Skeletal muscle cell (primary cell): ENCODE measurements at places on chromosomes 3 and 15.
A peak's percentile ranks its signal among the peaks of the same experiment; 100 is the strongest.

DNA sequence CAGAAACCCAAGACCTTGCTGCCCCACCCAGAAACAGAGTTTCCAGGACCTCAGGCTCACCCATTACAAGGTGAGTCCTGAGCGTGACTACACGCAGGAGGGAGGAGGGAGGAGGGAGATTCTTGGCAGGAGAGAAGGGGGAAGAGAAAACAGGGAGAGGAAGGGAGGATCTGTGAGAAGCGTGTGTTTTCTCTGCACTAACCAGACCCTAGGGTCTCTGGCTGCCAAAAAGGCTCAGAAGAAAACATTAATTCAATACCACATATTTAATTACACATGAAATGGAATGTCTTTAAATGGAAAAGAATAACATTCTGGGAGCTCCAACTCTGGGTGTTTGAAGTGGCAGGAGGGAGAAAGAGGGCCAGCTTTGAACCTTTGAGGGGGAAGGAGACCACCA, 309.0 kb downstream of the NTRK3 start:
- DNase-seq: no peak

DNA sequence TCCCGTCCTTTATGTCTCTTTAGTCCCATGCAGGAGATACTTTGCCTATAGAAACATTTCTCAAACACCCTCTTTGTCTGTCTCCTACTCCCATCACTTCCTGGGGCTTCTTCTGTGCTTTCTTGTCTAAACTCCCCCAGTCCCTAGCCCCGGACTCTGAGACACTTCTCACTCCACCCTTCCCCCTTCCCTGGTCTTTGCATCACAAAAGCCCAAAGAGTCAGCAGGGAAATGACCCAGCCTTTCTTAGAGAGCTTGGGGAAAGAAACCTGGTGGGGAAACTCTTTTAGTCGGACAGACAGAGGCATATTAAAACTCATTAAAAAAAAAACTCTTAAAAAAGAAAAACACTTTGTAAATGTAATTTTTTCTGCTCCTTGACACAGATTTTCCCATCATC, 211.2 kb downstream of the TJP1 start:
- no peak for DNase-seq

DNA sequence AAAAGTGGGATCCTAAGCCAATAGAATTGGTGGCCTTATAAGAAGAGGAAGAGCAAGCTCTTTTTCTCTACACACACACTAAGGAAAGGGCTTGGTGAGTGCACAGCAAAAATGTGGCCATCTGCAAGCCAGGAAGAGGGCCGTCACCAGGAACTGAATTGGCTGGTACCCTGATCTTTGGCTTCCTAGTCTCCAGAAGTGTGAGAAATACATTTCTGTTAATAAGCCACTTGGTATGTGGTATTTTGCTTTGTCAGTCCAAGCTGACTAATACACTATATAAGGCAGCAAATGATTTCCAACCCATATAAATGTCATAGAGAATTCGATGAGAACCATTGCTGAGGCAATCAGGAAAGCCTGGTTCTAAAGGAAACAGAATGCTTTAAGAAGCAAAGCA, 816.3 kb upstream of the SEMA6D start:
- no peak for DNase-seq

DNA sequence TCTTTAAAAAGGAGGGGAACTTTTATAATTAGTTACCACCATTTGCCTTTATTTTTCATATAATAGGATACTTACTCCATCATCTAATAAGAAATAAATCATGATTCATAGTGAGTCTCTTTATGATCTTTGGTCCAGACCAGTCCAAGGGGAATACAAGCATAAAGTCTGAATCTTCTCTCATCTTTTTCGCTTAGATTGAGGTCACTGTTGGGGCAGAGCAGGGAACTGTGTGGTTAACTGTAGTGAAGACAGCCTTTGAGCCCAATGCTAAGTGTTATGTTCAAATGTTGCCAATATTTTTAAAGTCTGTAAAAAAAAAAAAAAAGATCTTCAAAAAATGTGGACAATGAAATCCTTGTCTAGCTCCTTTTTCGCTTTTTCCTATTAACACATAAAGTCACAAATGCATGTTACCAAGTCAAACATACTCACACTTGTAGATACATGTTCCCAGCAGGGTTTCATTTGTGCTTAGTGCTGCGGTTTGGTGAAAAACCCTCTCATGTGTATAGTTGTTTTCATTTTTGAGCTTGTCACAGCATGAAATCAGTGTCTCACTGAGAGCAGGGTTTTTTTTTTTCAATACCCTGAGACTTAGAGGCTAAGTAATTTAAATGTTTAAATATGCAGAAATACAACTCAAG, 72.1 kb downstream of the EPHA3 start:
- peak; percentile 39 for DNase-seq

DNA sequence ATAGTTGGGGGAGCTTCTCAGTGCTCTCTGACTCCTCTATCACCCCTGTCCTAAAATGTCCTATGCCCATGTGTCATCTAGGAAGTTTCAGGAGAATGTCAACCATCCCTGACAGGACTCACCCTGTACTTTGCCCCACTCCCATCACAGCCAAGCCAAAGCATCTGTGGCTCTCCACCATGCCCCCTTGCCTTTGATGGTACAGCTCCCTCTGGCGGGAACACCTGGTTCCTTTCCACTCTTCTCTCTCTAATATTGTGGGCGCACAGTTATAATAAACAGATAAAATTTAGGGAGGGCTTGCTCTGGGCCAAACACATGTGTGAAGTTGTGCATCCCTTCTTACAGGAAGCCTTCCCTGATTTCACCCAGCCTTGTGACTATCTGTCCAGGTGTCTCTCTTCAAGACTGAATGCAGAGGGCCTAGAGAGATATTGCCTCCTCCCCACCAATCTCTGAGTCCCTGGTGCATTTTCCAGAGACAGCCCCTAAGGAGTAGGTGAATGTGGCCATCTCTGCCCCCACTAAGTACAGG, 62.8 kb downstream of the ISG20 start:
- DNase-seq: no peak

- no peak for DNase-seq
These were observed 425.2 kb downstream of the SQOR start for GRCh38 chr15:46059921-46060594.

- DNase-seq: no peak
These were observed 216.8 kb downstream of the VGLL3 start for GRCh38 chr3:86774082-86774691.

DNA sequence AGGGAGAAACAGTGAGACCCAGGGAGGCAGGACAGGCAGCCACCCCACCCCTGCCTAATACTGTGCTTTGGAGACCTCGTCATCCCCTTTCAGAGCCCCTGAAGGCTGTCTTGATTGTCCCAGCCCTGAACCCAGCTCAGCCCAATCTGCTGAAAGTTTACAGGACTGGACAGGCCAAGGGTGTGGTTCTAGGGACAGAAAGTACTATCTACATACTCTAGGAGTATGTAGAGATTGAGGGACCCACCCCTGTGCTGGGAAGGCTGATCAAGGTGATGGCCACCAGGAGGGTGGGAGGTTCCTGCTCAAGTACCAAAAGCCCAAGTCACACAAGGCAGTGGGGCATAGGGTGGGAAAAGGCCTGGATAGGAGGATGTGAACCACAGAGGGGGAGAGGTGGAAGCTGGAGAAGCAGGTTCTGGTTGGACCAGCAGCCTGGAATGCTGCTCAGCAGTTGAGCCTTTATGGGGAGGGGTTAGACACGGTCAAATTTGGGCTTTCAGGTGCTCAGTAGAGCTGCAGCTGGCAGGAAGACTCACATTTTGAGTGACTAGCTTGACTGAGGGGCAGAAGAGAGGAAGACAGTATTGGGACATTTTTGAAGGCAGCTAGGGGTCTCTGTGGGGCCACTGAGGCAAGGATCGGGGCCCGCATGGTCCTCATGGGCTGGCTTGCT, 6.7 kb downstream of the NBEAL2 start:
- DNase-seq: no peak

- DNase-seq: no peak
These were observed 178.0 kb downstream of the PLCL2 start for GRCh38 chr3:17062736-17063135.

DNA sequence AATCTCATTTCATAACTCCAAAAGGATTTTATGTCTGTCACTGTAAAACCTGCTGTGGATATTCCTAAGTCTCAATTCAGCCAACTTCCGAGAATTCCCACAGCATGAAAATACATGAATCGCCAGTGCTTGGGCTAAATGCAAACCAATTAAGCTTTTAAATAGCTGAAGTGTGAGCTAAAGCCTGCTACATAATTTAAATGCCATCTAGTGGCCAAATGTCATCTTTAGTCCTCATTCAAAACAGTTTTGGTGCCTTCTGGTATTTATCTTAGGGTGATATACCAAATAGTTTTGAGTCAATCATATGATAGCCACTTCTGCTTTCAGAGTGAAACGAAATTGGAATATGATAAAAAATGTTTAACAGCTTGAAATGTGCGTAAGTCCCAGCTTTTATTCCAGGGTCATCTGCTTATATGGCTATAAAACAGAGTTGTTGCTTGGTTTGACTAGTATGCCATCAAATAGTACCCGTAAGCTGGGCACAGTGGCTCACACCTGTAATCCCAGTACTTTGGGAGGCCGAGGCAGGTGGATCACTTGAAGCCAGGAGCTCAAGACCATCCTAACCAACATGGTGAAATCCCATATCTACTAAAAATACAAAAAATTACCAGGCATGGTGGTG, 41.8 kb upstream of the CCNL1 start:
- no peak for DNase-seq

DNA sequence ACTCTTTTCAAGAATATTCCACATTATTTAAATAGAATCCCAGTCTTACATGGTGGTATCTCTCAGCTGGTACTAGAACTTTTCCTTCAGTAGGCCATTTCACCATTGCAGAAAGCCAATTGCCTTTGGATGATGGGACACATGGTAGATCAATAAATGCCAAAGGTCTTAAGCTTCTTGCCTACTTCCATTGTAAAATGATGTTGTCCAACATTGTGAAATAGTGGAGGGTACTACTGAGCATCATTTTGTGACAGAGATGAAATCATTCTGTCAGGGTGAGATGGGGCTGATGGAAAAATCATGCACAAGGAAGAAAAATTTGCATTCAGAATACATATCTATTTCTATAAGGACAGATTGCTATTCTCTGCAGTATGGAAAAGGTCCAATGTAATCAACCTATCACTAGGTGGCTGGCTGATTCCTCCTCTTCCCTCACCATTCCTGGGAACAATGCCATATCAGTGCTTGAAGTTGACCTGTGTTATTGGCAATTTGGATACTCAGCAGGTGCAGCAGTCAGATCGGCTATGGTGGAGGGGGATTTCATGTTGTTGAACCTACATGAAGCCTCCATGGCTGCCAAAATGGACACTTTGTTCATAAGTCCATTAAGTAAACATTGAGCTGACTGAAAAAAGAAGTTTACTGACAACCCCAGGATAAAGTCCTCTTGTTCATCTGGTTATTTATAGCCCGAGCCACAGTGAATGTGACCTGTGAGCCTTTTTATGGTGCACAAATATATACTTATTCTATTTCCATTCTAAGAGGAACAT, 596.9 kb upstream of the ARPP21 start:
- no peak for DNase-seq

DNA sequence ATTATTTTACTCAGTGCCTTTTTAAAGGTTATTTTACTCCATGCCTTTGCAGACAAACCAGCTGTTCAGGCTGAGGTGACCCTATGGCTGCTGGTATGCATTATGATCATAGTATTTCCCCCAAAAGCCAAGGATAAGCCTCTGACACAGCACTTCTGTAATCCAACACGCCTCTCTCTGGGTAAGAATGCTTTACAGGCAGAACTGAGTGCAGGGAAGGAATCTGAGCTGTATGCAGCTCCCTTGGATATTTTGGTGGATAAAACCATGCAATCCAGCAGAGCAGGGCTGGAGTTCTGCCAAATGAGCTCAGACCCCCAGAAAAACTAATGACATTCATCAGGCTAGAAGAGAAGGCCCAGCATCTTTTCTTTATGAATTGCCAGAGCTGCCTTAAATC, 11.7 kb upstream of the MAP1A start:
- peak; percentile 77 for DNase-seq

DNA sequence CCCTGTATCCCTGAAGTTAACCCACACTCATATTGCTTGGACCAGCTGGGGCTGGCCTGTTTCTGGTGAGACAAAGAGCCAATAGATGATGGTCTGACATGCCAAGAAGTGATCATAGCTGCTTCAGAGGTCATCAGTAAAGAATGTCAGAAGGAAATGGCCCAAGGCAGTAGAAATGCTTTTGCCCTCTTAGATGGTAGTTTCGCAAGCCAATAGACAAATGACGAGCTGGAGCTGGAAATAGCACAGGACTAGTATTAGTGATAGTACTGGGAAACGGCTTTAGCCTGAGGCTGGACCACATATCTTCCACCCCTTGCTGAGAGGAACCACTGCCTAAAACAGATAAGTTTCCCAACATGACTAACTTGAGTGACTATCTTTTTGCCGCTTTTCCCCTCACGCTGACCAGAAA, 176.1 kb upstream of the THBS1 start:
- peak; percentile 86 for DNase-seq

DNA sequence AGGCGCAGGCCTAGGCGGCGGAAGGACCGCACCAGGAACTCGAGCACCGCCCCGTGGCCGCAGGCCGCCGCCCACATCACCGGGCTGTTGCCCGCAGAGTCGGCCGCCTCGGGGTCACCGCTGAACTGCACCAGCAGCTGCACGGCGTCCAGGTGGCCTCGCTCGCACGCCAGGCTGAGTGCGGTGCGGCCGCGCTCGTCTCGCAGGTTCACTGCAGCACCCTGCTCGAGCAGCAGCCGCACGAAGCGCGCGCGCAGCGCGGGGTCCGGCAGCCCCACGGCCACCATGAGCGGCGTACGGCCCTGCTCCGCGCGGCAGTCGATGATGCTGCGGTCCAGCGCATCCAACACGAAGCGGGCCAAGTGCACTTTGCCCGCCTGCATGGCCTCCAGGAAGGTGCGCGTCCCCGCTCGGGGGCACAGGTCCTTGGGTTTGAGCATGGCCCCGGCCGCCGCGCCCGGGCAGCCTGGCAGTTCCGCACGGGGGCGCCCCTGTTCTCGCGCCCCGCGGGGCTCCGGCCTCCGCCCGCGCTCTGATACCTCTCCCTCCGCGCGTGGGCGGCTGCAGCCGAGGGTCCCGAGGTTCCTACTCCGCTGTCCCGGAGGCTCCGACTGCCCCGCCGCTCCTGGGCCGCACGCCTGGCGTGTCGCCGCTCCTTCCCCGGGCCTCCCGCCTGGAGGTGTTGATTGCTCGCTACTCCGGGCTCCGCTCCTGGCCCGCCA, 556 bp downstream of the ANKRD63 start:
- DNase-seq: no peak

GRCh38 chr3:29565236-29565635, 284.4 kb downstream of the RBMS3 start:
- no peak for DNase-seq

- no peak for DNase-seq
These were observed 7.0 kb downstream of the SLC25A38 start for GRCh38 chr3:39390181-39390580.
